ENCODE measurements at places on chromosomes 3 and 15.

DNA sequence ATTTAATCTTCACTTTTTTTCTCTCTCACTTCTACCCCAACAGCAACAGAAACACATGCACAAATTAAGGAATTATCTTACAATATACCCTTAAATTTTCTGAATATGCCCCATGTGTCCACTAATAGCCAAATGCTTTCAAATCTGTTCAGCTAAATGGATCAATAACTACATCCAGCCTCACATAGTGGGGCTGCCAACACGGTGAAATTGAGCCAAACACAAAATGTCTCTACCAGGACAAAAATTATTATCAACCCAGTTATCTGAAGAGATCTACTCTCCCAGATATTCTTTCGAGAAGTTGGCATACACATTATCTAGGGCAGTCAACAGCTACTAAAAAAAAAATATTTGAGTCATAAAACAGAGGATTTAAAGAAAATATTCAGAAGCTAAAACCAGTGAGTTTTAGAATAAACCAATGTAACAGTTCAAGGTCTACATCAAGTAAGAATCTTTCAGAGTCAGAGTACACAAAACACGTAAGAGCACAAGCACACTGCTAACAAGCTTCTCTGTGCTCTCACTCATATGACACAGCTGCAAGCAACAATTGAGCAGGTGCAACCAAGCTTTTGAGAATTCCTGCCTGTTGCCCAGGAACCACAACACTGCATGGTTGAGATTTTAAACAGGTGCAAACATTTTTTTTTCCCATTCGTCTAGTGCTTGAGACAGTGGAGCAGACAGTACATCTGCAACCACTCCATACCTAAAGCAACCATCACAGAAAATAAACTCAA, 247.7 kb downstream of the ZBTB20 start:
- no peak for DNase-seq

GRCh38 chr3:94251566-94251965, 188.7 kb downstream of the NSUN3 start:
- no peak for DNase-seq

- DNase-seq: no peak
Observed at GRCh38 chr3:167887096-167887495, 151.6 kb downstream of the SERPINI1 start.

DNA sequence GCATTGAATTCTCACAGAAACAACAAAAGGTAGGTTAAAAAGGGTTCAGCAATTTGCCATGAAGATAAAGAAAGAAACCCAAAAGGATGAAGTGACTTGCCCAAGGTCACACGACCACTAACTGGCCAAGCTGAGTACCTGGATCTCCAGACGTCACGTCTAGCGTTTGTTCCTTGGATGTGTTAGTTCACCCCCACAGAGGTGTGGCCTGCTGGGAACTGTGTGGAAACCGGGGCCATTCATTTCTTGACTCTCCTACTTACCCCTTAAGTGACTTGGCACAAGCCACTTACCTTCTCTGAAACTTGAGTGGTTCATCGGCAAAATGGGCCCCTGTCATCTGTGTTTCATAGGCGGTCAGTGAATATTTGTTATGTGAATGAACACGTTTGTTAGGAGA, 244.3 kb upstream of the SLCO3A1 start:
- no peak for DNase-seq

GRCh38 chr3:76107935-76108570, 322.7 kb upstream of the ZNF717 start:
- DNase-seq: no peak

DNA sequence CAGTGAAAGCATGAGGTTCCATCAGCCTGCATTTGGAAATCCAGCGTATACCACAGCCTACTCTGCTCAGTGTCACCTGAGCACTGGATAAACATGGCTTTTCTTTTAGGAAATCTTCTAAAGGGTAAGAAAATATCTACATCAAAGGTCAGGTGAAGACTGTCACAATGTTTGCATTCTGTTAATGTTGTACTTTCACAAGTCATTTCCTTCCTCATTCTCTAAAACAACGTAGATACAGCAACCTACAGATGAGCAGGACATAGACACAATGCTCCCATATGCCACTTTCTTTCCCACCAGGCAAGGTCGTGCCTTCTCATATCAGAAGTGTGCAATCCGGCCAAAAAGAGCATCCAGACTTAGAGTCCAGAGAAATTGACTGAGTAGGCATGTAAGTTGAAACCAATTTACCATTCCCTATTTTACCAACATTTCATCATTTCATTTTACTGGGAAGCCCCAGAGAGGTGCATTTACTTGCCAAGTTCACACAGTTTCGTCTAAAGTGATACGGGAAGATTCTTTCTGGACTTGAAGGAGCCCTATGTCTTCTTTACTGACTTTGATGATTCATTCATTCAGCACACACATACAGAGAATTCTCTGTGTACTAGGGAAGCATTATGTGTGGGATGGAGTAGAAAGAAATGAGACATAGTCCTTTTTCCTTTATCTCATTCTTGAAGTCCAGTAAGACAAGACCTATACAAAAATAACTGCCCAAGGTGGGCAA, 30.6 kb upstream of the LPP start:
- no peak for DNase-seq

- DNase-seq: no peak
Observed at GRCh38 chr15:72130272-72130671, 12.1 kb downstream of the SENP8 start.

DNA sequence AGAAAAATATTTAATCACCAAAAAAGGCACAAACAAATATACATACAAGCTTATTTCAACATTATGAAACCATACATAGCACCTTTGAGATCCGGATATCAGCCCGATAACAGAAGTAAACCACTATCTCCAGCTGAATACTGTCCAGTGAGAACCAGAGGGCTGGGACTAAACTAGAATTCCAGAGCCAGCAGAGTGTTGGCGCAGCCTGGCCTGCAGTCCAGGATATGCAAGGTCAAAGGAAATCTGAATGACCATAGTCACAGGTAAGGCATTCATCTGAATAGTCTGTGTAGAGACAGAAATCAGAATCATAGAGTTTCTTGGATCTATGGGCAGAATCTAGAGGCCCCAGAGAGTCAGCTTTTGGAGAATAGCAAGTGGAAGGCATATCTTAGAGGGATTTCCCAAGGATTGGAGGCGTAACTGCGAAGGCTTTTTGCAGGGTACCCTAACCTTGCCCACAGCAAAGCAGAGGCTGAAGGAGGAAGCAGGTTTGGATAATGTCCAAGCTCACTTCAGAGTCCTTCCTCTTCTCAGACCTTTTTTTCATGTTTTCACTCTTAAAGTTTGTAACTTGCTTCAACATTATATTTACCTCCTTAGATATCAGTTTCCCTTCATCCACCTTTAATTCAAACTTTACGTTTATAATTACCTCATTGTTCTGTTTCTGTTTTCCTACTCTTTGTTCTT, 32.5 kb upstream of the TP63 start:
- no peak for DNase-seq

DNA sequence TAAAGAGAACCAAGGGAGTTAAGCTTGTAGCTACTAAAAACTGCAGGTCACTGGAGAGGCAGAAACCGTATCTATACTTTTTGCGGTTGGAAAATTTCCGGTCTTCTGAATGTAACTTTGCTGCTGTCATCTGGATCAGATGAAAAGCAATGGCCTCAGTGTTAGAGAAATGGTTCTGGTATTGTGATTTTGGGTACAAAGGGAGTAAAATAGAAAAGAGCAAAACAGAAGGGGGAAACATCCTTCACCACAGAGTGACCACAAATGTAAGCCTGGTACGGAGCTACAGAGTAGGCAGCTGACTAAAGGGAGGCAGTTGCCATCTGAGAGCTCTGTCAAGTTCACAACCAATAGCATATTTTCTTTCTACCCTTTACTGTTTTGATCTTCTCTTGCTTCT, 5.6 kb downstream of the CD96 start:
- DNase-seq: no peak

- DNase-seq: no peak
Observed at GRCh38 chr15:35061161-35061824, 23.8 kb downstream of the NANOGP8 start.

DNA sequence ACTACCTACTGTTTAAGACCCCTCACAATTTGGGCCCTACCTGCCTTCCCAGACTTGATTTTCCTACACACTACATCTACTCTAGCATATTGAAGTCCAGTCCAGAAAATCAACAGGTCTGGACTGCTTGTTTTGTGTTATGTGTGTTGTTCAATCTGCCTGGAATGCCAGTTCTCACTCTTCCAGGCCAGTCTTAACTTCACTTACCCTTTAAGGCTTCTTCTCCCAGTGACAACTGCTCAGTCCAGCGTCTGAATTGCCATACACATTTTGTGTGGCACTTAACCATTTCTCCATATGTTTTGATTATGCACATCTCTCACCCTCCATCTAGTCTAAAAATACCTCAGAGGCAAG, 1.1 kb downstream of the TICRR start:
- no peak for DNase-seq

DNA sequence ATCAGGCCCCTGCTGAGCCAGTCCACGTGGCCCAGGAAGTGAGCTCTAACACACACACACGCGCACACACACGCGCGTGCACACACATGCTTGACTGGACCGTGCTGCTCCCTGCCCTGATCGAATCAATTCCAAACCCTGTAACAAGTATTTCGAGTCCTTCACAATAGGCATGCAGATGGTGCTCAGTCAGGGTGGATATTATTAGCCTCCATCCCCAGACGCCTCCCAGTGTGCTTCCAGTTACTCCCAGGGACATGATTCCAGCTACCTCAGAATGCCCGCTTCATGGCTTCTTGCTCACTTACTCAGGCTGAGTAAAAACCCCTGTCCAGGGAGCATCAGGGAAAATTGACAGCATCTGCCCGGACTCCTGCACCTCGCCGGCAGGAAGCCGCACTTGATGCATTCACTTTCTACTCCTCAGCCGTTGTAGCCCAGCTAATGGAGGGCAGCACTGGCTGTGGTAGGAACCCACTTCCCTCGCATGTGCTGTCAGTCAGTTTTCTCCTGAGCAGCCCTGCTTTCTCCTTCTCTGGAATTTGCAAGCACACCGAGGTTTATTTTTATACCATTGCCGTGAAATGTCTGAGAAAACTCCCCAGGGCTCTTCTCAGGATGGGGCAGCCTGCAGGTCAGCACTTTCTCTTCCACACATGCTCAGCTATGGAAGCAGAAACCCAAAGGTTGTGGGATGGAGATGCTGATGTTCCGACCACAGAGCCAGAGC, 126.1 kb upstream of the ABHD17C start:
- DNase-seq: no peak

DNA sequence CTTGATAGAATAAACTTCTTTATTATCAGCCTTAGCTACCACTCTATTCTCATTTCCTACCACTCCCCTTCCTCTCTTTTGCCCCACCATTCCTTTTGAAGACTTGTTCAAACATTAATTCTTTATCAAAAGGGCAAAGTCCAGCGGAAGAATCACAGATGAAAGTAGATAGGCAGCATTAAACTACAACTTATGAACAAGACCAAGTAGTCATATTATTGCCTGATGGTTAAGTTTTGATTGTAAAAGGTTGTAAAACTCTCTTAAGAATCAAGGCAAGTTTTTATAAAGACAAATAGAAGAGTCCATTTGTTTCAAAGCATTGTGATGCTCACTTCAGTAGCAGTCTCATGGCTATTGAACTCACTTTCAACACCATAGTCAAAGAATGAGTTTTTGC, 22.4 kb upstream of the TGFBR2 start:
- DNase-seq: no peak

DNA sequence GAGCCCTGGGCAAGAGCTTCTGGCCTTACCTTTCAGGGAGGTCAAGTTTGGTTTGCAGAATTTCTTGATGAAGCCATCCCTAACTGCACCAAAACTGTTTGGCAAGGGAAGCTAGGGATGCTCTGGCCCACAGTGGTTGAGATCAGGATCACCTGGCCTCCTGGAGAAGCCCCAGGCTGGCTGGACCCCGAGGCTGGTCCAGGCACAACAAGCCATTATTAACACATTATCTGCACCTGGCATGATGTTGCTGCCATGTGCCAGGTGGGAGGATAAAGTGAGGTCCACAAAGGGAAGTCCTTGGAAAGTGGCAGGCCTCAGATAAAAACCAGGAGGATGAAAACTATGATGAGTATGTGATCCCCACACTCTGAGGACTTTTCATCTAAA, 35.9 kb upstream of the DUSP7 start:
- no peak for DNase-seq

- DNase-seq: no peak
Observed at GRCh38 chr3:40055361-40055760, 246.0 kb downstream of the MYRIP start.

DNA sequence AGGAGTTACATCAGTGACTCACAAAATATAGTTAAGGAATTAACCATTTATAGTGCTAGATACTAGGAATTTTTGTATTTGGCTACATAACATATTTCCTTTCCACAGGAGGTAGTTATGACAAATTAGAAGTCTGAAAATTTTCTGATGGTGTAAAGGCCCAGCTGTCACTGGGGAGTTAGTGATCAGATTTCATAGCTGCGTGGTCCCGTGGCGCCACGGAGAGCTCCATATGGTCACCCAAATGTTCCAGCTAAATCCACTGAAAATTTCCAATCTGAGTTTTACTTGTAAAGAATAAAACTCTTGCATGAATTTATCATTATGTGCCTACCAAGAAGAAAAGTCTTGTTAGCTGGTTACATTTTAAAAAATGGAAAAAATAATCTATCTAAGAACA, 368.9 kb upstream of the PLSCR5 start:
- no peak for DNase-seq

DNA sequence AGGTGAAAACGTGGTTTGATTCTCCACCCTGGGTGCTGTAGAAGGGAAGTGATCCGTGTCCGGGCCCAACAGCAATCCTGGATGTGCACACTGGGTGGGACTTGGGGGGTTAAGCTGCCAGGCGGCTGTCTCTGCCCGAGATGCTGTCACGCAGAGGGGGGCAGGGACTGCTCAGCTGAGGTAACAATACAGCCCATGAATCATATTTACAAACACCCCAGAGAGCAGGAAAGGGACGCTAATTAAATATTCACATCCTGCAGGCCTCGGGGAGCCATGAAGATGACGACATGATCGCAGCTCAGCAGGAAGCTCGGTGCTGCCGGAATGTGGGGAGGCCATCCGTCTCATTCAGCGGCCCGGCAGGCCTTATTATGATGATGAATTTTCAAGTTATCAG, 17.9 kb upstream of the CRABP1 start:
- DNase-seq: no peak

DNA sequence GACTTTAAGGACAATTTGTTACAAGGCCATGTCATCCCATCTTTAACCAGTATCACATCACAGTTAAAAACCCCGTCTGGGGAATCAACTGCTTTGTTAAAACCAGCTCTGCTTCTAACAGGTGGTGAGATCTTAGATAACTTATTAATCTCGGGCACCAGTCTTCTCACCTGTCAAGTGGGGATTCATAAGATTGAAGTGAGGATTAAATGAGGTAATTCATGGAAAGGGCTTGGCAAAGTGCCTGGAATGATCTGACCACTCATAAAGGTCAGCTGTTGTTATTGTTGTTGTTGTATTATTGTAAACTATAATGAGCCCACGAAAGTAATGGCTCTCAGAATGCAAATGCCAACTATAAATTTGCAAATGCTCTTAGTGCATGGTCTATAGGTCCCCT, 30.1 kb upstream of the SLC24A5 start:
- DNase-seq: no peak

DNA sequence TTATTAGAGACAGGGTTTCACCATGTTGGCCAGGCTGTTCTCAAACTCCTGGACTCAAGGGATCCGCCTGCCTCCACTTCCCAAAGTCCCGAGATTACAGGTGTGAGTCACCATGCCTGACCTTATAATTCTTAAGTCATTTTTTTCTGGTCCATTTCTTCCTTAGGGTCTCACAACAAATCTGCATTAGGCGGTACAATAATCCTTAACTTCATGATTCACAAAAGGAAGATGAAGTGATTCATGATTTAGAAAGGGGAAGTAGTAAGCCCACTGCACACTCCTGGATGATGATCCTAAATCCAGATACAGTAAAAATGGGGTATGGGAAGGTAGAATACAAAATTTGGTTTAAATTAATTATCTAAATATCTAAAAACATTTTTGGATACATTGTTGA, 45.0 kb upstream of the TKT start:
- DNase-seq: no peak

Data from stimulated activated CD8-positive, alpha-beta memory T cell treated with anti-CD3 and anti-CD28 coated beads, Interleukin-4, amount 100 ng/mL, for 24 hours (primary cell).